ENCODE measurements at places on chromosomes 1 and 21.

- DNase-seq = no peak
These were observed 368.3 kb upstream of the OLFM3 start for GRCh38 chr1:102365071-102365470.

- DNase-seq = no peak
These were observed 88.9 kb downstream of the PROX1 start for GRCh38 chr1:214076708-214077065.

- no peak for DNase-seq
These were observed 485.3 kb upstream of the NFIA start for GRCh38 chr1:60596791-60597750.

- DNase-seq = no peak
These were observed 2.2 kb upstream of the PDZK1IP1 start for GRCh38 chr1:47191940-47192457.

DNA sequence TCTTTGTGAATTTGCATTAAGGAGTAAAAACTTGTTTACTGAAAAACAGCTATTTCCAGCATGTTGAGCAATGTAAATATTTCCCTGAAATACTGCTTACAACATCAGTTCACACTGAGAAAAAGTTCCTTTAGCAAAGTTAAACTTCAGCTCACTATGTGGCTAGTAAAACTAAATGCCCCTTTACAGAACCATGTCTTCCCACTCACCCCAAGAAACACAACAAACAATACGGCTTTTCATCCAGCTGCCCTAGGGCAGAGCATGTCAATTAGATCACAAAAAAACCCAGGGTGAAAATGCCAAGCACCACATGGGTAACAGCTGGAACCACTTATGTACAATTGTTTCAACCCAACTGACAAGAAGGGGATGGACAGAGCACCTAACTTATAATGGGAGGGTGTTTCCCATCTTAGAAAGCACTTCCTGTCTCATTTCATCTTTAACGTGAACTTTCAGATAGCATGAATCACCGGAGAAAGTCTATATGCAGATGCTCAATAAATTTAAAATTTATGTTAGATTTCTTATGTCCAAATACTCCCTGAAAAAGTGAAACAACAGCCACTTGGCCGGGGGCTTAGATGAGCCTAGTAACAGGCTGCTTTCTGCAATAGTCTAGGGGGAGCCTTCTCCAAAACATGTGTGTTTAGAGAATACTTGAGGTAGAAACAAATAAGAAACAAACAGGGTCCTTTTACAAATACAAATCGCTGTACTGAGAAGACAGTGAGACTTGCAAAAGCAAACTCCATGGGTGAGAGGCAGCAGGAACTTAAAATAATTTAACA, 6.6 kb downstream of the NID1 start:
- DNase-seq = no peak

DNA sequence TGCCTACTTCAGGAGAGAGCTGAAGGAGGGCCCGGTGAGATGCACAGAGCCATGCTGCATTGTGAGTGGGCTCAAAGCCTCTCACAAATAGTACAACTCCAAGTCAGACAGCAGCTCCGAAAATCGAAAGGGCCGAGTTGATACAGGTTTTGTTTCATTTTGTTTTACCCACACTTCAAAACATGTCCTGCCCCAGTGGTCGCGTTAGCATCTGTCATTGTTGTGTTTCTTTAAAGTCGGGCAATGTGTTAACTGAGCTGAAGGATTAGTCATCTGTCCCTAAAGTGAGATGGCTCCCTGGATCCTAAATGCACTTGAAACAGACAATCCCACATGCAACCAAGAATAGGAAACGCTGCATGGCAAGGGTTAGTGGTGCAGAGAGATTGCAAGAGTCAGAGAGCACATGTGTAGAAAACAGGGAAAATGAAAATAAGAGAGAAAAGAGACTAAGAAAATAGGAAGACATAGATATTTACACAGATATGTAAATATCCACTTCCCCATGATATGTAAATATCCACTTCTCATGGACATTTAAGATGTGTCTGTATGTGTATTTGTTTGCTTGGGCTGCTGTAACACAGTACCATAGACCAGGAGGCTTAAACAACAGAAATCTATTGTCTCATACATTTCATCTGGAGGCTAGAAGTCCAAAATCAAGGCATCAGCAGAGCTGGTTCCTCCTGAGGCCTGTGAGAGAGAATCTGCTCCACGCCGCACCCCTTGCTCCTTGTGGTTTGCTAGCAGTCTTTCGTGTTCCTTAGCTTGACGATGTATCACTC, 131.4 kb upstream of the RAB4A start:
- no peak for DNase-seq

- DNase-seq = peak; percentile 27
These were observed 5.9 kb upstream of the NUF2 start for GRCh38 chr1:163315773-163316374.

GRCh38 chr1:234583755-234584419, 26.1 kb downstream of the IRF2BP2 start:
- no peak for DNase-seq

DNA sequence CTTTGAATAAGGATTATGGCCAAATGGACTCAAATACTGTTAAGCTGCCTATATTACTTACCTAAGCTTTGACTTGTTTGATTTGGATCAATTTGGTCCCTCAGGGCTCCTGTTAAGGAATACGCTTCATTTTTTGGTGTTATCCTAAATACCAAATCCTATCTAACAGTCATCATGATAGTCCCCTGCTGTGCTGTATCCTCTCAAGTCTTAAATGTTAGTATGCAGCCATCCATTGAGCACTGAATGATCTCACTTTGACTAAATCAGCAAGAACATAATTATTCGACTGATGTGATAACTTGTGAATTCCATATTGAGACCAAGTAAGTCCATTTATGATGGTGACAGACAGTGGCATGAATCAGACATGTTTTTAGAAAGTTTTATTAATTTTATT, 53.1 kb upstream of the ATF3 start:
- no peak for DNase-seq

GRCh38 chr1:85615586-85616363, 35.2 kb downstream of the CCN1 start:
- DNase-seq = no peak

DNA sequence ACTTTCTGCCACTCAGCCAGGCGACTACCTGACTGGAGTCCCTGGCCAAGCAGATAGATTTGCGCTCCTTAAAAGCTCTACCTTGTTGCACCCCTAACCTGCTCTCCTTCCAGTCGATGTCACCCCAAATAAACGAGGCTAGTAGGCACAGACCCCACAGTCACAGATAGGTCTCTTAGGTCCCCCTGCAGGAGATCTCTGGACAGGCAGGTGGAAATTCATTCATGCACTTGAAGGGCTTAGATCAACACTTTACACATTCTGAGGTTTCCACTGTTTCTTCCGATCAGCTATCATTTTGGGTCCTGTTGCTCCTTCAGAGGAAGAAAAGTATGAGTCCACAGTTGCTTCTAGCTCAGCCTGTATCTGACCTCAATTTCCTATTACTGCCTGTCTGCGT, 272.6 kb upstream of the FMN2 start:
- DNase-seq = no peak

DNA sequence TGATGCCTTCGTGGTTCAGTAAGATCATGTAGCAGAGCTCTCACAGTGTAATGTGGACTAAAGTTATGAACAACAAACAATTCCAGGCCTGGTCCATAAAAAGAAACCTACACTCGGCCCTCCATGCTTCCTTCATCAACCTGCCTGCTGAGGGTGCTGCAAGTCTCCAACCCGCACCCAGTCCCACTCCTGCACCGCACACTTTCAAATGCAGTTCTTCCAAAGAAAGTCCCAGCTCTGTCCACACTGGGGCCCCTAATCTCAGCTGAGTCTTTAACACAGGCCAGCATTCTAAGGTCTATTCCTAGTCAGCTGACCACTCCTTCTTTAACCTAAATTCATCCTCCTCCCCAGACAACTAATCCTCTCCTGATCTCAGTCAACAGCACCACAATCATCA, 71.5 kb upstream of the NR5A2 start:
- DNase-seq = no peak

DNA sequence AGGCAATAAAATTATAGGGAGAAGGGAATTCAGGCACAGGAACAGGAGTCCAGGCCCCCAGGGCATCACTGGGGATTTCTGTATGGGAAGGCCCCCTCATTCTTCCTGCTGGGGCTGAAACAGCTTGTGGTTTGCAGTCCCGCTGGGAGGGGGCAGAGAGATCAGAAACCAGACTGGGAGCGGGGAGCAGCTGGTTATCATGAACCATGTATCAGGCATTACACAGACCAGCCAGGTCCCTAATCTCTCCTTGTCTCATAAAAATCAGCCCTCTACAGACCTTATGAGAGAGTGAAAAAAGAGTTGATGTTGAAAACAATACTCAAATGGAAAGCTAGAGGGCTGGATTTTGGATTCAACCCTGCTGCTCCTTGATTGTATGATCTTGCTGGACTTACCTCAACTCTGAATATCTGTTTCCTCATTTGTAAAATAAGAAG, 93.4 kb upstream of the F3 start:
- peak; percentile 29 for DNase-seq

DNA sequence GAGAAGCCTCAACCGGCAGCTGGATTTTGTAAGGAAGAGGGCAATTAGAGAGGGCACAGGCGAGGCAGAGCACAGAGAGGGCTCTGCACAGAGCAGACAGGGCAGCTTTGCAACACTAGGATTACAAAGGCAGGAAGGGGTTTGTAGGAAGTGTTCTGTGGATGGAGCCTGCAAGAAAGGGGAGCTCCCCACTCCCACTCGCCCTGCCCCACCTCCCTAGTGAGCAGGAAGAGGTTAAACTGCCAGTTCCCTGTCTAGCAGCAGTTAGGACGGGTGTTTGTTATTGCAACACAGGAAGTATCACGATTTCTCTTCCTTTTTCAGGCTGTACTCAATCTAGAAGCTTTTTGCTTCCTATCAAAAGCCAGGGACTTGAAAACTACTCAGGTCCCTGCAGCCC, 63.3 kb upstream of the LRRC8D start:
- peak; percentile 92 for DNase-seq

DNA sequence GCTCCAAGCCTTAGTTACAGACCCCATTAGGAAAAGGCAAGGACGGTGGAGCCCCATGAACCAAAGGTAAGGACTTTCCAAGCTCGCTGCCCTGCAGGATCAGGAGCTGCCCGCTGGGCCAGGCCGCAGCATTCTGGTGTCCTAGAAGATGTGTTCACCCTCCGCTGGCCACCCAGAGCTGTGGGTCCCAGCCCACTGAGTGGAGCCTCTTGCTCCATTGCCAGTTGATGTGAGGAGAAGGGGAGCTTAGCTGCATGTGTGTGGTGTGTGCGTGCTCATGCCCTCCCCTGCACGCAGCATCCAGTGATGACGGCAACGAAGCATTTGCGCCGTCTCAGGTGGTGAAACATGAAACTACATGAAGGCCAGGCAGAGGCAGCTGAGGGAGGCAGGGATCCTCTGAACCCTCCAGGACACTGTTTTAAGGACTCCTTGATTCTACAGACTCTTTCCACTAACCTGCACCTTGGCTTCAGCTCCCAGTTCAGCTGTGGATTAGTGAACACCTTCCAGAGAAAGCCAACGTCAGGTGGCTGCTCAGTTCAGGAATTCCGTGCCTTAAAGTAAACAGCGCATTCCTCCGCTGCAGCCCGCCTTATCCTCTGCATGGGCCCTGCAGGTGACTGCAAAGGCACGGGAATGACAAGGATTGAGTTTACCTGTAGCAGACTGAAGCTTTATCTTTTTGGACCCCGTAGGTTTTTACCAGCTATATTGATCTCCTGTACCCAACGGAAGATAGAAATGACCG, 48.7 kb downstream of the SMYD2 start:
- no peak for DNase-seq

- peak; percentile 64 for DNase-seq
These were observed 361.5 kb upstream of the ZP4 start for GRCh38 chr1:238252033-238252802.

- no peak for DNase-seq
These were observed 7.4 kb downstream of the SEMA4A start for GRCh38 chr1:156160743-156161171.

GRCh38 chr21:29382030-29382654, 83.4 kb downstream of the BACH1 start:
- no peak for DNase-seq

DNA sequence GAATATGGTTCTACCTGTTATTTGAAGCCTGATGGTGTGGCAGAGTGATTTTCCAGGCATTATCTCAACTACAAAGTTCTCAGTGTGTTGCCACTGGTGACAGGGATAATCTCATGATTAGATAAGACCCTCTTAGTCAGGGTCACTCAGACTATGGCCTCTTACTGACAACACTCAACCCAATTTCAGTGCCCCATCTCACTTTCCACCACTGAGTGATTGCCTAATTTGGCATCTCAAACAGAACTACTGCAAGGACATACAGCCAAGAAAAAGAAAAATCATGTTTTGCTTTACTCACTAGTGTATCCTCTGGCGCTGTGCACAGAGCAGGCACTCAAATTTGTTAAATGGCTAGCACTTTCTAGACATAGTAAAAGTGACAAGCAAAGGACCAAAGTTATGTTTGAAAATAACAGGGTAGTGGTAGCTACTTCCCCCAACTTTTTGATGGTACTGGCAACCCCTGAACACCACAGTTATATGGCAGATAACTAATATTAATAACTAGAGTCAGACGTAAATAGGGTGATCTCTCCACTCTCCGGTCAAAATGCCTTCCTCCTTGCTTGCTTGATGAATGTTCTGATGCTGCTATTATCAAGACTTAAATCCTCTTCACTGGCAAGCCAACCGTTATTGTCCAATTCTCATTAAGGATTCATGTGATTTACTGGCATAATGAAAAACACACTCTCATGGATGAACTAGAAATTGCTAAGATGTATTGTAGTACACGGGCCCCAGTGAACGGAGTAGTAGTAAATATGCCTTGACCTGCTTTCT, 37.1 kb upstream of the SLC30A10 start:
- no peak for DNase-seq

DNA sequence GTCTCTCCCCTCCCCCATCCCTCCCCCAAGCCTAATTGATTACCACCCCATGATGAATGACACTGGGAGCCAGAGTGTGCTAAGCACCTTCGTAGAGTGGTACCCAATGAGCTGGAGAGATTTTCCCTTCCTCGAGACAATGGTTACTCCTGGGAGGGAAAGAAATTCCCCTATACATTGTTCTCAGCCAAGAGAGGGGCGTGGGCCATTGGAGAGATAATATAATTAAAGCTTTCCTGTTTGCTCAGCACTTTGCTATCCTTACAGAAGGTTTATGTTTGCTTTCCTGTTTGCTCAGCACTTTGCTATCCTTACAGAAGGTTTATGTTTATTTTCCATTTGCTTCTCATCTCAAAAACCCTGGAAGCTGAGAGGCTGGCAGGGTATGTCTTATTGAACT, 126.1 kb upstream of the KLHDC7A start:
- DNase-seq = no peak

DNA sequence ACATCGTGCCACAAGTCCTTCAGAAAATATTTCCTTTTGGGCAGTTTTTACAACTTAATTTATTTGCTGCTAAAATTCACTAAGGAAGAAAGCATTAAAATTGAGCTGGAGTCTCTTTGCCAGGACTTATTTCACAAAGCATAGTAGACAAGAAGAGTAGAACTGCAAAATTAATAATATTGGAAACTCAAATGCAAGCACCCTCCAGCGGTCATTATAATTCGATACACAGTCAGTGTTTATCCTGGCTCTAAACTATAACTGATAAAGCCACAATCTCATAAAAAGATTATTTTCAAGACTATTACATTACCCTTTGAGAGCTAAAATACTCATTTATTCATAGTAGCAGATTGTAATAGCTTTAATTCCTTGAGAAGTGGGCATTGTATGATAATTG, 655.4 kb downstream of the RWDD3 start:
- no peak for DNase-seq
